ENCODE measurements at places on chromosomes 3 and 15.

- no peak for DNase-seq
Observed at GRCh38 chr3:194072691-194073279, 63.2 kb upstream of the HES1 start.

GRCh38 chr3:159846255-159846654, 142.4 kb upstream of the IL12A start:
- DNase-seq, result no peak

- peak; percentile 47 for DNase-seq
Observed at GRCh38 chr15:85412956-85413854, 32.8 kb downstream of the AKAP13 start.

- DNase-seq, result peak; percentile 56
Observed at GRCh38 chr3:44712455-44713075, at the start of gene ZNF502. Gene ZNF502, plus strand, starts transcription at chr3:44712660. Its CDS starts 7,602 bp downstream, at chr3:44720262.

DNA sequence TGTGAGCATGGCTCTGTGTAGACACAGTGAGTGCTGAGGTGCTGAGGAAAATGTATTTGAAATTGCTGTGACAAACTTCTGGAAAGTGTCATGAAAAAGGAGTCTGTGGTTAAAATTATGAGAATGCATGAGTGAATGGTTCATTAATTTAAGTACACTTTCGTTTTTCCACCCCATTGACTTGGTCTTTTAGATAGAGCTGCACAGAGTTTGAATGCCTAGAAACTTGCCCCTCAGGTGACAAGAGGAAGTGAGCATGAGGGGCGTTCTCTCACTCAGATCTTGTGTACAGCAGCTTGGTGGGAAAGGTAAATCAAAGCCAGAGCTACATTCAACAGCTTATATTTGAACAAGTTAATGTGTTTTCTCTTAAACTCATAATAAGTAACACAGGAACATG, 296.8 kb downstream of the WDR72 start:
- no peak for DNase-seq

DNA sequence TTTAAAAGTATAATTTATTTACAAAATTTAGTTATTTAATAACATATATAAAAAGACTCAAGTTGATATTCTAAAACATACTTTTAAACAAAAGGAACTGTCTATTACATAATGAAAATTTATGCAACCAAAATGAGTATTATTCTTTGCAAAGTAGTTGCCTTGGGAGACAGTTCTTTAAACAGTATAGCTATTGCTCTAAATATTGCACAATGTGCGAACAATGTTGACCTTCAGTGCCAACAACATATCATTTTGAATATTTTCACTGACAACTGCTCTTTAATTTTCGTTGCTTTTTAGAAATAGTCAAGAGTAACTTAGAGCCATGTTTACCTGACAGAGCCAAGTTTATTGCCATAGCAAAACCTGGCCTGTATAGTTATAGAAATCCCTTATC, 124.9 kb downstream of the ZBTB20 start:
- DNase-seq, result no peak

GRCh38 chr15:46091860-46092450, 457.1 kb downstream of the SQOR start:
- no peak for DNase-seq

DNA sequence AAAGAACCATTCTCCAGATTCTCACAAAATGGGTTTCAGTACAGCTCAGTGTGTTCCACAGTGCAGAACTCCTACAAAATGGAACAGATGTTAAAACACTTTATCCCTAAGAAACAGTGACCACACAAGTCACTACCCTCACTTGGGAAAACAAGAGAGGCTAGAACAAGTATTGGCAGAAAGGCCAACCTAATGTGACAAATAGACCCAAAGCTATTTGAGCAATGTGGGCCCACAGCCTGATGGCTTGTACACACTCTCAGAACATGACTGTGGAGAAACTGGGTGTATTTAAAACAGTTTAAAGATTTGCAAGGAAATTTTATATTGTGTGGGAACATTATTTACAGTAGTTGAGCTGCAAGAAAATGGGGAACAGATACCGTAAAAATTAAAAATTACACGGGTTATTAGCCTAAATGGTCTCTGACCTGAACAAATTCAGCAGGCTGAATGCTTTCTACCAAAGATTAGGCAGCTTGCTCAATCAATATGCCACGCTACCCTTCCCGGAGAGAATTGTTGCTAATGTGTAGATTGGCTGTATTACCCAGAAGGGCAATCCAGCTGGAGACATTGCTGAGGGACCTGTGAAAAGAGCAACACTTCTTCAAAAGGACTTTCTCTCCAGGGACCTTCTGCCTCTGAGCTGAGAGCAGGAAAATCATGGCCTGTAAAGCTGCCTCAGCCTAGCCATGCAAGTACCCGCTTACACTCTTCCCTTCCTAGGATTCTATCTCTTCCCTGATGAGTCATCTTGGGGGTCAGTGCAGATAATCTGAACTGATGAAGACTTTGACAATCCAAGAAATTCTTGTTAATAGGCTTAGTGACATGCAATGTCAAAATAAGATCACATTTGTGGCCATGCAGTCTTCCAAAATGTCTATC, 97.1 kb downstream of the STRIT1 start:
- no peak for DNase-seq

DNA sequence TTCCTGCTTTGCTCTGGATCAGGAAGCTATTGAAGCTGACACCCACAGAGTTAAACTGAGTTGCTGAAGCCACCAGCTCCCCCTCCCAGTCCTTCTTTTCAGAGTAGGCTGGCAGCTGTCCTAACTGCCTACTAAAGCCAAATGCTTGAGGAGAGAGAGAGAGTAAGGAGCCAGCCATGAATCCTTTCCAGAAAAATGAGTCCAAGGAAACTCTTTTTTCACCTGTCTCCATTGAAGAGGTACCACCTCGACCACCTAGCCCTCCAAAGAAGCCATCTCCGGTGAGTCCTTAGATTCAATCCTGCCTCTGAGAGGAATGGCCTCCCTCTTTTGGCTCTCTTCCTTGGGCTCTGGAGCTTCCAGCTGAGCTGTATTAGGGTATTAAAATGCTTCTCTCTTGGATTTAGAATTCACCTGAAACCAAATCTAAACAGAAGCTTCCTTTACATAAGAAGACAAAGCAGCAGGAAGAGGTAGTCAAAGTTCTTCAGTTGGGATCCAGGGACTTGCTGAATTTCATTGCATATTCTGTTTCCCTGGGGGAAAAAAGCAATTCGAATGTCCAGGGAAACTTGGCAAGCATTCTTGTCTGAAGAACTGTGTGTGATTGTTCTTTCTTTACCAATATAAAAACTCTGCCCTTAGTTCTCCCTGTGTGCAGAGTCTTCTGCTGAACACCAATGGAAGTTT, at the start of gene SLC15A2:
Gene SLC15A2, plus strand, starts transcription at position 101 of the 690 bp plus-strand sequence. Its CDS starts 76 bp downstream, at position 177.
- no peak for DNase-seq

DNA sequence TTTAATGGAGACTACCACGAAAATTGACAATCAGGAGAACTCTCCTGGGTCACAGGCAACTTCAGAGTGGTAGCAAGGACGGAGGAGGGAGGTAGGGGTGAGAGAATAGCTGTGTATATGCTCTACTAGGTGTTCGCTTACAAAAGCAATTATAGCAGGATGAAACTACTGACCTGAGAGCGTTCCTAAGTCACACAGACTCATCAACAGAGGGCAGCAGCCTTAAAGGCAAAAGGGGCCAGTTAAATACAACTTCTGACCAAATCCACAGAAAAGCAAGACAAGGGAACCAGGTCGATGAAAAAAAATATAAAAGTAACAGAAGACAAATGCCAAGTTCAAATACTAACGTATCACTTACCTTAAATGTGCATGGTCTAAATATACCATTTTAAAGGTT, 894.6 kb downstream of the PLOD2 start:
- no peak for DNase-seq

- DNase-seq, result no peak
Observed at GRCh38 chr15:76433798-76434400, 97.3 kb downstream of the ISL2 start.
